ENCODE measurements at places on chromosomes 7 and 10.
A peak's percentile ranks its signal among the peaks of the same experiment; 100 is the strongest.

DNA sequence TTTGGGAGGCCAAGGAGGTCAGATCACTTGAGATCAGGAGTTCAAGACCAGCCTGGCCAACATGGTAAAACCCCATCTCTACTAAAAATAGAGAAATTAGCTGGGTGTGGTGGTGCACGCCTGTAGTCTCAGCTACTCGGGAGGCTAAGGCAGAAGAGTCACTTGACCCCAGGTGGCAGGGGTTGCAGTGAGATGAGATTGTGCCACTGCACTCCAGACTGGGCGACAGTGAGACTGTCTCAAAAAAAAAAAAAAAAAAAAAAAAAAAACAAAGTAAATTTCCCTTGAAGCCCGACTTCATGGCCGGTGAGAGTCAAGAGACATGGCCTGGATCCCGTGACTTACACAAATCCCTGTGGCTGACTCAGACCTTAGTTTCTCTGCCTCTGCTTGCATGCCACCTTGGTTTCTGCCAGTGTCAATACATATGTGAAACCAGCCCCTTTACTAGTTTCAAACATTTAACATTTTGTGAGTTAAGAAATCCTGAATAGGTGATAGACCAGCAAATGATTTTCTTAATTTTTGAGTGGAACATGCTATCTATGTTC is 62.8 kb downstream of the ZEB1 start:
- no peak for DNase-seq

GRCh38 chr10:3068968-3069737 is 1.8 kb downstream of the PFKP start:
- DNase-seq: no peak

GRCh38 chr7:99112097-99112496 is 31.8 kb downstream of the SMURF1 start:
- DNase-seq: no peak

- DNase-seq: no peak
Measured at GRCh38 chr7:116037401-116037800, 6.8 kb upstream of the TFEC start.

DNA sequence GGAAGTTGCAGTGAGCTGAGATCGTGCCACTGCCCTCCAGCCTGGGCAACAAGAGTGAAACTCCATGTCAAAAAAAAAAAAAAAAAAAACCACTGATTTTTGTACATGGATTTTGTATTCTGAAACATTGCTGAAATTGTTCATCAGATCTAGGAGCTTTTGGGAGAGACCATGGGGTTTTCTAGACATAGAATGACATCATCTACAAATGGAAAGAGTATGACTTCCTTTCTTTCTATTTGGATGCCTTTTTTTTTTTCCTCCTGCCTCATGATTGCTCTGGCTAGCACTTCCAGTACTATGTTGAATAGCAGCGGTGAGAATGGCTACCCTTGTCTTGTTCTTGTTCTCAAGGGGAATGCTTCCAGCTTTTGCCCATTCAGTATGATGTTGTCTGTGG is 89.1 kb downstream of the ANLN start:
- no peak for DNase-seq

DNA sequence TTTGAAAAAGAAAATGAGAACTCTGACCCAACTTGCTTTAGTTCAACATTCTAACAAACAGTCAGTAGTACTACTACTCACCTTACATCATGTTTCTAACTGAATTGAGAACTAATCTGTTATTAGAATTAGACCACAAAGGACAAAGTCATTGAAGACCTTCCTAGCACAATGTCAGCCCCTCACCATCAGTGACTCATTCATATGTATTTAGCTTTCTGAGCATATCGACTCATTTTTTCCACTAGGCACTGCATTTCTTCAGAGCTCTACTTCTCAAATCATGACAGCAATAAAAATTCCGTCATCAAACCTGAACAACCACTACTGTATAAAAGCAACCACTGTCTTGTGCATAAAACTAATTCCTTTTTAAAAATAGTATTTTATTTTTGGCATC is 4.4 kb upstream of the LRRN3 start:
- no peak for DNase-seq

DNA sequence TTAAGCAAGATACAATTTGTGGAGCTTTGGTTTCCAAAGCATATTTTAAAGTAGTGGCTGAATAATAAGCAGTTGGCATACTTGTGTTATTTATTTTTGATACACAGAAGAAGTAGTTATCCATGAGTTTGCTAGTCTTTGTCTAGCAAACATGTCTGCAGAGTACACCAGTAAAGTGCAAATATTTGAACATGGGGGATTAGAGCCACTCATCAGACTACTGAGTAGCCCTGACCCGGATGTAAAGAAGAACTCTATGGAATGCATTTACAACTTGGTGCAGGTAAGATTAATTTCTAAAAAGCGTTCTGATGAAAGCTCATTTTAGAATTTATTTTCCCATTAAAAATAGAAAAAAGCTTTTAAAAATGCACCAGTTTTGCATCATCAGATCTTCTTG is 31.4 kb downstream of the ARMC3 start:
- no peak for DNase-seq

- DNase-seq: peak; percentile 92
Measured at GRCh38 chr7:23181684-23182553, at the start of gene NUP42. TSS of gene NUP42 (plus strand) at chr7:23182048. CDS start at chr7:23182086, 38 bp downstream.

GRCh38 chr7:32289651-32290414 is 200.3 kb downstream of the LSM5 start:
- no peak for DNase-seq

GRCh38 chr7:70893971-70894715 is 237.8 kb upstream of the GALNT17 start:
- no peak for DNase-seq

- no peak for DNase-seq
Measured at GRCh38 chr10:62027841-62028501, 126.5 kb downstream of the ARID5B start.

Data from T-helper 22 cell (primary cell).